ENCODE measurements at places on chromosomes 6 and 20.

GRCh38 chr6:152308306-152308705, 328.9 kb downstream of the SYNE1 start:
- DNase-seq: no peak

GRCh38 chr6:33762713-33763112, 16.0 kb upstream of the IP6K3 start:
- DNase-seq: no peak

GRCh38 chr20:32113591-32114260, 4.2 kb downstream of the TM9SF4 start:
- no peak for DNase-seq

GRCh38 chr20:44990957-44991356, 24.6 kb downstream of the STK4 start:
- no peak for DNase-seq

DNA sequence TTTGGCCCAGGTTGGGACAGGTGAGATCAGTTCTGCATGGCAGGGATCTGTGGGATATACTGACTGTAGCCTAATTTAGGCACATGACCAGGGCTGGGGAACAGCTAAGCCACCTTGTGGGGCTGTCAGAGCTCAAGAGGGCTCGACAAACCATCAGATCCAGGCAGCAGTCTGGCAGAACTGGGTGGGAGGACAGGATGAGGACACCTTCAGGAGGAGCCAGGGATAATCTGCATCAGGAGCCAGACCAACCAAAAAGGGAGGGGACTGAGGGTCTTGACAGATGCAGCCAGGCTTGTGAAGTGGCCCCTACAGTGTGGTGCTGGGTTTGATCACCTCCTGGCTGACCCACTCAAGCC, 123.4 kb downstream of the MAFB start:
- no peak for DNase-seq

GRCh38 chr20:48530957-48531356, 296.8 kb downstream of the PREX1 start:
- DNase-seq: no peak

All from NCI-H1436 (cell line).